Caudate nucleus (tissue), 63 donors: ENCODE measurements at places on chromosomes 7 and 10.

DNA sequence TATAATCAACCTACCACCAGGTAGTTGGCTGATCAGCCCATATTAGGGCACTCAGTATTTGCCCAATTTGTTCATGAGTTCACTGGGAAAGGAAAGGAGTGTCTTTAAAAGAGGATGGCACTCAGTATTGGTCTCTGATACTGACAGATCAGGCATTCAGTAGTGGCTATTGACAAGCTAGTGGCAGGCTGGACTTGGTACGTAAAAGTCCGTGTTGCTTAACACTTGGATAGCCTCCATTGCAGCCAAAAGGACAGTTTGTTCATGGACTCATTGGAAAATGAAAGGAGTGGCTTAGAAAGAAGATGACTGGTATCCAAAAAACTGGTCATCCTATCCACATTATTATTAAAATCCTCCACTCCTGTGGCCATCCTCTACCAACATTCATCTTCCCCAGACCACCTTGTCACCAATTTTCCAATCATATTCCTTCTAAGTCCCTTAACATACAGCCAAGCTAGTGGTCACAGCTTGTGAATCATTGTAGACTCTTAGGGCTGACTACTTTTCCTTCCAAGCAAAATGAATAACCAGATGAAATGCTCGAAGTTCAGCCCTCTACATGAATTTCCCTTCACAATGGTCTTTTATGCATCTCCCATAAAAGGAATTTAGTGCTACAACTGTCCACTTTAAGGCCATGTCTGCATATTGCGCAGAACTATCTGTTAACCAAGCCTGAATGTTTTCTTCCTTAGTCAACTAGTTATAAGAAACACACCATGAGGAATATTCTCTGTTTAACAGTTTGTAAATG lies 78.6 kb upstream of the MAGI2 start:
- DNase-seq, result no peak

- no peak for DNase-seq
Observed at GRCh38 chr10:83122336-83122735, 1017.0 kb upstream of the GHITM start.

GRCh38 chr7:37018954-37019353 lies 294.7 kb upstream of the AOAH start:
- no peak for DNase-seq

DNA sequence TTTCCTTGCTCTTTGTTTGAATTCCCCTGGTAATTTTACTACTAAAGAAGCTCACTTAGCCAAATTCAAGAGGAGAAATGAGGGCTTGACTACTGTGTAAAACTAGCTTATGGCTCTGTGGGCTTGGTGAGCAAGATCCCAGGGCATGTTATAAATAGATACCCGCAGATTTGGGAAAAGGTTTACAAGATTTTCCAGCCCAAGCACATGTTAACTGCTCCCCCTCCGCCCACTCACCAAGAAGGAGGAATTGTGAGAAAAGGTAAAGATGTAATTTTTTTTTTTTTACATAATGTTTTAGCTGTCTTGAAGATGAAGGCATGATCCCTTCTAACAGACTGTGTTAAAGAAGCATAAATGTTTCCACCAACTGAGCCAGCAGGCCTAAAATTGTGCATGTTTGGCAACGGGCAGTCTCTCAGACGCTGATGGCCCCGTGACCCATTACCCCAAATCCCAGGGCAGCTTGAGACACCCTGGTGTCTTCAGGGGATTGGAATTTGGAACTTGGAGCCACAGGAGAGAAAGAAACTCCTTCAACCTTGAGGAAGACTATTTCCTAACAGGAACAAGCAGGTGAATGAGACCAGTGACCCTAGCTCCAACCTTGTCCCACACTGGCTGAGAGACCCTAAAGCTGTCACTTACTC lies 429.8 kb upstream of the CELF2 start:
- DNase-seq, result no peak

DNA sequence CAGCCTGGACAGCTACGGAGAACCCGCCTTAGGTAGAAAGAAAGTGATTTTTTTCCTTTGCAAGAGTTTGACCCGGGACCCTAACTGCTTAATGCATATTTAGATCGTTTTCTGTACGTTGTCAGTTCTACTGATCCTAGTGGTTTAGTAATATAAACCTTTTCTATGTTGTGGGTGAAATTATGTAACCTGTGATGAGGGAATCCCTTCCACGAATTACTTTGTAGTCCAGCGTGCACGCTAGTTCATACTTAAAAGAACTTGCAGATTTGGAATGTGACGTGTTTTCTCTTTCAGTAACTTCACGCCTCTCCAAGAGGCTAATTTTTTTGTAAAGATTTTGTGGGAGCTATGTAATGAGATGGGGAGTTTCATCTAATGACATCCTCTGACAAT lies 705 bp downstream of the SLF2 start:
- no peak for DNase-seq

DNA sequence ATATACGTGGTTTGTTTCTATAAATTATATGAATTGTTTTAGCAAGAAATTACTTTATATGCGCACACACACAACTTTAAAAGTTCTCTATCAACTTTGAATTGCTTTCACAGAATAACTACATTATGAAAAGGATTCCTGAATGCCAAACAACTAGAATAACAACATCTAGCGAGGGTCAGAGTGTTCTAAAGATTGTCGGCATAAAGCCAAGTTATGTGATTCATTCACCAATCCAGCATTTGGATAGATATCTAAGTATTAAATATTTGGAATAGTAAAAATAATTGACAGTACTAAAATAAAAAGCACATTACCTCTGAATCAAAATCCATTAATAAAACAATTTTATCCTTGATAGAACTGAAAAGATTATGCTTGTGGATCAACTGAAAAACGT lies 125.3 kb upstream of the AMPH start:
- no peak for DNase-seq

DNA sequence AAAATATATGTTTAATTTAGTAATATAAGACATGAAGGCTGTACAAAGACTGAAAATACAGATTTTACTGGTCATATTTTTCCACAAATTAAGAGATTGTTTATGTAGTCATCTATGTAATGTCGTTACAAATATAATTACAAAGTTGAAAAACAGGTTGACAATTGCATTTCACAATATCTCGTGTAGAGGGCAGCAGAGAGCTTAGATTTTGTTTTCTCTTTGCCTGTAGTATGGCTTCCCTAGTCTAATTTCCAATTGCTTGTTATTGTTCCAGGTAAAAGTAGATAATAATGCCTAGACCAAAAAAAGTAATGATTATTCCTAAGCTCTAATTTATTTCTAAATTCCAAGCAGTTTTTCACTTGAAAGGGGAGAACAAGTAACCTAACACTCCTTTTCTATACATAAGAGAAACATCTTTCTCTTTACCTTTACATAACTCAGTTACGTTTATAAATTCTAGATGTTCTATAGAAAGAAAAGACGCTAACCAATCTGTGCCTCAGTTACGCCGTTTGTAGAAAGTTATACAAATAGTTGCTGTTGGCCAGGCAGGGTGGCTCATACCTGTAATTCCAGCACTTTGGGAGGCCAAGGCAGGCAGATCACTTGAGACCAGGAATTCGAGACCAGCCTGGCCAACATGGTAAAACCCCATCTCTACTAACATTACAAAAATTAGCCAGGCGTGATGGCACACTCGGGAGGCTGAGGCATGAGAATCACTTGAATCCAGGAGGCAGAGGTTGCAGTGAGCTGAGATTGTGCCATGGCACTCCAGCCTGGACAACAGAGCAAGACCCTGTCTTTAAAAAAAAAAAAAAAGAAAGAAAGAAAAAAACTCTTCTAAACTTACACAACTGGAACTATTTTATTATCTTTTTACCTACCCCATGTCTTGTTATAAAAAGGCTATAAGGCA lies 30.0 kb downstream of the NET1 start:
- no peak for DNase-seq

- DNase-seq, result no peak
Observed at GRCh38 chr10:97991871-97992270, 38.5 kb downstream of the CRTAC1 start.

- no peak for DNase-seq
Observed at GRCh38 chr7:94366832-94367231, 27.9 kb upstream of the COL1A2 start.

GRCh38 chr10:78402591-78402990 lies 368.9 kb downstream of the RPS24 start:
- no peak for DNase-seq

DNA sequence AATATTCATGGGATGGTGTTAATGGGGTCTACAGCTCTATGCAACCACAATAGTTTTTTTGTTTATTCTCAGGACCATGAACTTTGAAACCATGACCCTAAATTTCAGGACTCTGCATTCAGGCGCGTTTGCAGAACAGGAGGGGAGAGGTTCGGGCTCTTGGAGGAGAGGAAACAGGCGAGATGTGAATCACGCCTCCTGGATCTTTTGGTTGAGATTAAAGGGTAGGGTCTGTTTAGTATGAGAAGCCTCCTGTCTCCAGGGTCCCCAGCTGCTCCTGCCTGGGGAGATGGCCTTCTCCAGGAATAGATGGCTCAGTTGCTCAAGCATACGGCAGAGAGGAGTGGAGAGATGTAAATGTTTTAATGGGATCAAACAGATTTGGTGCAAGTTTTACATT lies 18.2 kb downstream of the TLL2 start:
- no peak for DNase-seq
